ENCODE measurements at places on chromosomes 5 and 9.

DNA sequence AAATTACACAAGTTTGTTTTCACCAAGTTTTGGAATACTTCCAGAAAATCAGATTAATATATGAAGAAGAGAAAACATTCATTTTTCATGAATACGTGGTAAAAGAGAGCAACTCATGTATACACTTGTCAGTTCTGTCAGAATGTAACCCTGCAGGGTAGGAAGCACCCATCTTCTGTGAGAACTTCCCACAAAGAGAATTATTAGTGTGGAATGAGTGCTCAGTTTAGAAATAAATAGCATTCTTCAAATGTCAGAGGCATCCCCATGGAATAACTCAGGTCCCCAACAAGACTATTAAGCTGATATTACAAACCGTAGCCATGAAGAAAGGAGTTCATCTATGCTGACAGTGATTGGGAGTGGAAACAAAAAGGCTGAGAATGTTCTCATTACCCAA is 45.2 kb downstream of the EPB41L4A start:
- DNase-seq, result no peak

- DNase-seq, result no peak
Measured at GRCh38 chr9:2420543-2420942, 201.0 kb upstream of the VLDLR start.

DNA sequence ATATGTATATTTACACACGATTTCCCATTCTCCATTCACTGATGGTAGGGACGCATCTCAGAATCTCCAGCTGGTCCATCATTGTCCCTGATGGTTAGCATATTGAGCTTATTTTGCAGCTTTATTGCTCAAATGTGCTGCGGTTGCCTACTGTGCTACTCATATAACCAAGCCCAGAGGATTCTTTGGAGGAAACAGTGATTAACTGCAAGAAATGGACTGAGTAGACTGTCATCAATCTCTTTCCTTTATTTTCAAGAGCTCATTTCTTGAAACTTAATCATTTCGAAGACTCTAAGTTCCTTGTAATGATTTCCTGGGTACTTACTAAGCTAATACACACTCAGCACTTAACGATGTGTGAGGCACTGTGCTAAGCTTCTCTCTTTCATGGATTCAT is 119.0 kb downstream of the MAT2B start:
- no peak for DNase-seq

GRCh38 chr5:96658272-96658671 is 3.9 kb upstream of the CAST start:
- DNase-seq, result no peak

DNA sequence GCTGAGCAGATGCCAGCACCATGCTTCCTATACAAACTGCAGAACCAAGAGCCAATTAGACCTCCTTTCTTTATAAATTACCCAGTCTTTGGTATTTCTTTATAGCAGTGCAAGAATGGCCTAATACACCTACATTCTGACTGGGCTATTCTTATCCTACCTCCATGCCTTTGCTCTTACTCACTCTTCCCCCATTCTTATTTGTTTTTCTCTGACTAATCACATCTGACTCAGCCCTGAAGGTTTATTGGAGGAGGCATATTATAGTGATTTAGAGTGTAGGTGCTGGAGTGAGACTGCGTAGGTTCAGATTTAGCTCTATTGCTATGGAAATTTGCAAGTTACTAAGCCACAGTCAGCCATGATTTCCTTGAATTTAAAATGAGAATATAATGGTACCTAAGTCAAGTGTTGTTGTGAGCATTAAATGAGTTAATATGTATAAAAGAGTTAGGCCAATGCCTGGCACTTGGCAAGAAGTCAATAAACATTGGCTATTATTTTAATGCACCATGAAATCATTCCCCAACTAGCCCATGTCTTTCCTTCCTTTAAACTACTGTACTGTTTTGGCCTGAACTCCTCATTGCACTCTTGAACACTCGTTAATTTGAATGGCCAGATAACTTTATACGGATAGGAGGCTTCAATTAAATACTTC is 531.2 kb upstream of the ZNF608 start:
- DNase-seq, result no peak

- no peak for DNase-seq
Measured at GRCh38 chr9:109821711-109822110, 41.7 kb downstream of the PALM2AKAP2 start.

DNA sequence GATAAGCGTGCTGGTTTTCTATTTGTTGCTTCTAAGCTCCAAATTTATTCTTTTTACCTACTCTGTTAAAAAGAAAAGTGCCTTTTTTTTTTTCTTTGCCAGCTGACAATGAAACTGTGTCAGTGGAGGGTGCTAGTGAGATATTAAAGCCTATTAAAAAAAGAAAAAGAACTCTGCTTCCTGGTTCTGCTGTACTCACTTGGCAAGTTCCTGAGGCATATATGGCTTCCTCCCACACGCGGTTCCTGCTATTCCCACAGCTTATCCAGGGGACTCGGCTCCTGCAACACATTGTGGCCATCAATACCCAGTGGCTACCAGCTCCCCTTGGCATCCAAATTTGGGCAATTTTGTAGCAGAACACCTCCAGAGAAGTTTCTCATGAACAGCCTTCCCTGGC is 1977.7 kb upstream of the CDH9 start:
- no peak for DNase-seq

GRCh38 chr5:97549496-97549895 is 366.4 kb upstream of the RIOK2 start:
- DNase-seq, result no peak

GRCh38 chr9:122336866-122337555 is 33.8 kb upstream of the PTGS1 start:
- no peak for DNase-seq

GRCh38 chr5:104998572-104998971 is 1436.0 kb upstream of the NUDT12 start:
- DNase-seq, result no peak

DNA sequence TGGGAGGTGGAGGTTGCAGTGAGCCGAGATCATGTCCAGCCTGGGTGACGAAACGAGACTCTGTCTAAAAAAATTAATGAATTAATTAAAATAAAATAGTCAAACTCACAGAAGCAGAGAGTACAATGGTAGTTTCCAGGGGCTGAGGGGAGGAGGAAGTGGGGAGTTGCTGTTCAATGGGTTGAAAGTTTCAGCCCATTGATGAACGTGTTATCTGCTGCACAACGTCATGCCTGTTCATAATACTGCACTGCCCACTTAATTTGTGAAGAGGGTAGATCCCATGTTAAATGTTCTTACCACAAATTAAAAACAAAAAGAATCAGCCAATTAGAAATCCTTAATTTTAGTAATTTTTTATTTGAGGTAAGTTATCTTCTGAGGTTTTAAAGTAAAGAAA is 16.4 kb upstream of the RUFY1 start:
- DNase-seq, result no peak

DNA sequence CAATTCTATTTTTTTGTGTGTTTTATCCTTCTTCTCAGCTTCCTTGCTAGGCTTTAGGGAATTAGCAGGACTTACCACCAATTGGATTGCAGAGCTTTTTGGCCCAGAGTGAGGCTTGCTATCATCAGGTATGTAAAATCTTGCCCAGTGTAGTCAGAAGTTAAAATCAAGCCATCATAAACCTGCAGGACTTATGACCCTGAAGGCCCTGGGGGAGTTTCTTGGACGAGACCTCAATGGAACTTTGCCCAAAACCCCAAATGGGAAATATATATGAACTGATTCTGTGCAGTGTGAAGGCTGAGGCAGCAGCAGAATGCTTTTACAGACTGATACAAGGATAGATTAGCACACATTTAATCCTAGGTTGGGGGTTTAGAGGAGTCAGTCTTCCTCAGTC is 287.0 kb downstream of the SH3GL2 start:
- DNase-seq, result no peak

GRCh38 chr5:148343603-148344487 is 8.5 kb downstream of the SPINK9 start:
- no peak for DNase-seq

DNA sequence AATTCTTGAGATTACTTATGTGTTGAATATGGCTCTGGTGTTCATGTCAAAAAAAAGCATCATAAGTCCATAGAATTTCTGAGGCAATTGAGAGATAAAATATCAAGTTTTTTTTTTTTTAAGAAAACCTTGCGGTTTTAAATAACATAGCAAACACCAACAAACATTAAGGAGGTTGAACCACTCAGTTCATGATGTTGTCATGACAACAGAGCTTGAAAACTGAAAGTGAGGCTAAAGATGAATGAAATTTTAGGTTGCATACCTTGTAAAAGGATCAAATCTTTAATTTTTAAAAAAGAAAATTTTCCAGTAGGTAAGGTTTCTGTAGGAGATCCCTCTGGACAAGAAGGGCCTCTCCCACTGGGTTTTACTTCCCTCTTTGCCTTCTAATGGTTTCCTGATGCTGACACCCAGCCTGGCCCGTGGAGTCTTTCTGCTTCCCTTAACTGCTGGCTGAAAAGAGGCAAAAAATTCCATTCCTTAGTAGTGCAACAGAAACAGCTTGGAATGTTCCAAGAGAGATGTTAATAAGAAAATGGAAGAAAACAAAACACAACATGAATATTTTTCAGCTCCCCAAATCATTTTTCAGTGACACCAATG is 60.0 kb upstream of the FER start:
- DNase-seq, result no peak

DNA sequence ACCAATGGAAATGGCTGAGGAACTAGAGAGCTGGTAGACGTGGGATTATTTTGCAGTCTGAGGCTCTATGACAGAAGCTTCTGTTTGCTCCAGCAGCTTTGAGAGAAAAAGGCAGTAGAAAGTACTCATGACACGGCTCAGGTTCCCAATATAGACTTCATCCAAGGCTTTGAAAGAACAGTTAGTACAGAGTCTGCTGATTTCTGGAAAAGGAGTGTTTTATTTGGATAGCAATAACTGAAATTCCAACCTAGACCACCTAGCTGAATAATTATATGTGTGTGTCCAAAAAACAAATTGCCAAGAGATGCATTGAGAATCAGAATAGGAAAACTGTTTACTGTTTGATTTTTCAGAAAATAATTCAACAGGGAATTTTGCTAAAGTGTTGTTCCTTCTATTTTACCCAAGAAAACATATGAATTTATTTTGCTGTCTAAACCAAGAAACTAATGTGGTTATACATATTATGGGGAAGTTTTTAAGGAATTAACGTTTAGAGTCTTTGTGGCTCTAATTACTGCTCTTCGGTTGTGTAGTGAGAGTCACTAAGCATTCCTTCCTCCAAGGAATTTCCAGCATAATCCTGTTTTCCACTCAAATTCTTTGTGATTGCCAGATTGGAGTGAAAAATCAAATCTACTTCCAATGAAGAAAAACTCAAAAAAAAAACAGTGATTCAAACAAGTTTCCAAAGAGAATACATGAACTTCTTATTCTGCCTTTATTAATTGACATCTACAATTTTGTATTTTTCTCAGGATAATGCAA is 18.1 kb upstream of the MTX3 start:
- no peak for DNase-seq

DNA sequence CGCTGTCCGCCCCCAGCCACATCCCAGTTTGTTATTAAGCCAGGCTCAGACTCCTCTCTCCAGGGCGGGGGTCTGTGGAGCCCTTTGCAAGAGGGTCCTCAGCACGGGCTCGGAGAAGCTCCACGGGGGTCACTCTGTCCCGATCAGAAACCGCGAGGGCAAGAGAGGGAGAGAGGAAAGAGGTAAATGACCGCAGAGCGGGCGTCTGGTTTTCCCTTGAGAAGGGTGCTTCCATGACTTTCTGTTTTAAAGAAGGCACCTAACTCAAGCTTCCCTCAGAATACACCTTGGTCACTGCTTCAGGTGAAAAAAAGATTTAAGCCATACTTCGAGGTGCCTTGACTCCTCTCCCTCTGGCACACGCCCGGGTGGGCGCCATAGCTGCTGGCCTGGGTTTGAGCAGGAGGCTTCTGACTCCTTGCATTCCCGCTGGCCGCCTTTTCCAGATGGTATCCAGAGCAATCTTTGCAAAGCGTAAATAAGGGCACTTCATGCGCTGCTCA is 5.8 kb upstream of the TERT start:
- no peak for DNase-seq

GRCh38 chr9:38761339-38761738 is 41.4 kb upstream of the FAM240B start:
- DNase-seq, result no peak

- DNase-seq, result no peak
Measured at GRCh38 chr5:168176251-168176650, 115.2 kb upstream of the WWC1 start.

GRCh38 chr5:154273028-154273617 is 82.6 kb downstream of the GALNT10 start:
- no peak for DNase-seq

GRCh38 chr9:27247756-27248155 is 49.2 kb downstream of the EQTN start:
- DNase-seq, result no peak

GRCh38 chr9:137017791-137018497 is 10.1 kb downstream of the ABCA2 start:
- no peak for DNase-seq

DNA sequence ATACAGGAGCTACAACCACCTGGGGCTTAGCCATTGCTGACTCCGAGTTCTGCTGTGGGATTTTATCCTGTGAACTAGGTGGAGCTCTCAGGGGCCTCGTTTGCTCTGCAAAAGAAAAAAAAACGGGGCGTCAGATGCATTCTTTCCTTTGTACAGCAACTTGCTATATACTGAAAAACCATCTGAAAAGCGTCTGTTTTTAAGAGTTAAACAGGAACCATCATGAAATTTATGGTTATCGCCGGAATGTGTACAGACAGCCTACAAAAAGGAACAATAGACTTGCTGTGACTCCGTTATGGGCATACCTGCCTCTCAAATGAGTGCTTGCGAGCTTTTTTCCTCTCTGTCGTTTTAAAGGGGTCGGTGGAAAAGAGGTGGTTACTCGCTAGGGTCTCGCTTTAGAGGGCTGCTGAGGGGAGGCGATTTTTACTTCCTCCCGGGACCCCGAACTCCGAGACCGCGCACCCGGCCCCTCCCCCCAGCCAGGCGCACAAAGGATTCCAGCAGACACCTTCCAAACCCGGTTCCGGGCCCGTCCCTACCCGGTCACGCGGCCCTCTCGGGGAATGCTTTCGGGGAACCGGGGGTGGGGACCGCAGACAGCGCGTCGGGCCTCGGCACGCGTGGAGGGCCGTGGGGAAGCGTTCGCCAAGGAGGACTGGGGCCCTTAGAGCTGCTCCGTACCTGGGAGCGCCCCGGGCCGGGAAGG is 826 bp downstream of the PAIP1 start:
- DNase-seq, result peak; percentile 68

- peak; percentile 69 for DNase-seq
Measured at GRCh38 chr5:126490167-126490940, 67.1 kb downstream of the GRAMD2B start.

DNA sequence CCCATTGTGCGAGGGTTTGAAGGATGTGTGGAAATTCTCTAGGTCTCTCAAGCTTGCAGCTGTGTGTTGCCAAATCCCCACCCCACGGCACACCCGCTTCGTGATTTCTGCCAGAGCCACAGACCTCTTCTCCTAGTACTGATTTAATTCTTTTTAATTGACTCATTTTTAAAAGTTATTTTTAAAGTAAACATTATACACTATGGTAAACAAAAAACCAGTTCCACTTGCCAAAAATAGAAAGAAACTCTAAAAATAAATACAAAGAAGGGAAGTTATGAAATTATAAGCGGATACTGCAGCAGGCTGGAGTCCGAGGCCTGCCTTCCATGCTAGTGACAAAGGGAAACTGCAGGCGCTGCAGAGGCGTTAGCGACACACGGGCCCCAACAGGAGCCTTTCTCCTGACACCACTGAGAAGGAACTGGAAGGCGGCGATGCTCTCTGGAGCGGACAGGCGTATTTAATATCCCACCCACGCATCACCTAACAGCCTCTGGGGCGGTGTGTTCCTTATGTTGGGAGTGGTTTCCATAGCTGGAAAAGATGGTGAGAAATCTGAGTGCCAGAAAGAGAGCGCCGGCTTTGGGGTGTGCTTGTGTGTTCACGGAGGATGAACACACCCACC is 122.5 kb downstream of the COL23A1 start:
- DNase-seq, result peak; percentile 19
